Stimulated activated CD8-positive, alpha-beta memory T cell treated with anti-CD3 and anti-CD28 coated beads, Interleukin-15, amount 100 ng/mL, for 4 hours (primary cell): ENCODE measurements at places on chromosomes 6 and 20.

GRCh38 chr20:6295867-6296256 is 173.0 kb upstream of the FERMT1 start:
- DNase-seq, result no peak

GRCh38 chr6:51301962-51302361 is 483.3 kb downstream of the TFAP2B start:
- DNase-seq, result no peak

DNA sequence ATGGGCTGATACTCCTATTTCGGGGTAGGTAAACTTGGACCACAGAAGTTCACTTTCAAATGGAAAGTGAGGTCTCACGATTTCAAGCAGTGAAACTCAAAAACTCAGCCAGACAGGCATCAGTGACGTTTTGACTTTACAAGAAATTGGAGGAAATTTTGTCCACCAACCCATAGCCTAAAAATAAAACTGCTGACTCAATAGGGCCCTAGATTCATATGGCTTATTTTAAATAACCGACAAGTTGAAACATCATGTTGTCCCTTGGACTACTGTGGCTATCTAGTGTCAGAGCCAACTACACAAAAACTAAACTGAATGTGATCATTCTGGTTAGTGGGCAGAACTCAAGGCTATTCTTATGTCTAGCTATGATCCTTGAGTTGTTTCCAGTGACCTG is 486.3 kb downstream of the GRIK2 start:
- no peak for DNase-seq

DNA sequence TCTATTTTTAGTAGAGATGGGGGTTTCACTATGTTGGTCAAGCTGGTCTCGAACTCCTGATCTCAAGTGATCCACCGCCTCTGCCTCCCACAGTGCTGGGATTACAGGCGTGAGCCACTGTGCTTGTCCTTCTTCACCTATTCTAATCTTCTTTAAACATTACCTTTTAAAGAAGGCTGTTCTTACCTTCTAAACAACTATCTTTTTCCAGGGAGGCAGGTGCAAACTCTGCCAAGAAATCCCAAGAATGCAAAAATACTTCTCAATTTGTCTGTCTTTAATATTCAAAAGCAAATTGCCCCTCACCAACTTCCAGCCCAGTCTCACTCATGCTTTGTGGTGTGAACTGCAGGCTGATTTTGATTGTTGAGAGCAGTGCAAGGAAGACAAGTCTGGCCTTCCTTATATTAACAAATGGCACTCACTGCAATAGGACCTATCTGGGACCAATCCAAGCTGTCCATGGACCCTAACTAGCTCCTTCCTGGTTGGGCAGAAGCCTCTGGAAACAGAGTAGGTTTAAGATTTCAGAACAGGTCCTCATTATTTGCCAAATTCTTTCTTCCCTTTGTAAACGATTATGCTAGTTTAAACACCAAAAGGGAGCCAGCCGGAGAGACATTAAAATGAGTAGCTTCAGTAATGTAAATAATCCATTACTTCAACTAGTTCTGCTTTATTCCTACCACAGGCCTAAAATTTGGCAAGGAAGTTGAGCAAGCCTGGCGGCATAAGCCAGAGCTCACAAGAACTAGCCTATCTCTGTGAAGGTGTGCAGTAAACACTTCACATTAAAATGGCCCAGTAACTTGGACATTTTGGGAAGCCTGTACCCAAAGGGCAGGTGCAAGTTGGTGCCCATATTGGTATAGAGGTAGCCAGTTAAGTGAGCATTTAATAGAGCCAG is 1.6 kb downstream of the SCAND1 start:
- no peak for DNase-seq

- peak; percentile 27 for DNase-seq
Observed at GRCh38 chr6:152309648-152310047, 327.5 kb downstream of the SYNE1 start.

GRCh38 chr6:13048113-13048512 is 280.2 kb downstream of the TBC1D7 start:
- DNase-seq, result no peak
